ENCODE measurements at places on chromosomes 11 and 22. TPM values are rescaled to one million over a fixed set of nuclear protein-coding genes. Genes with fewer than 3 reads are reported as not detected.

GRCh38 chr11:66718320-66718971, 10.6 kb downstream of the SPTBN2 start:
- no peak for DNase-seq

DNA sequence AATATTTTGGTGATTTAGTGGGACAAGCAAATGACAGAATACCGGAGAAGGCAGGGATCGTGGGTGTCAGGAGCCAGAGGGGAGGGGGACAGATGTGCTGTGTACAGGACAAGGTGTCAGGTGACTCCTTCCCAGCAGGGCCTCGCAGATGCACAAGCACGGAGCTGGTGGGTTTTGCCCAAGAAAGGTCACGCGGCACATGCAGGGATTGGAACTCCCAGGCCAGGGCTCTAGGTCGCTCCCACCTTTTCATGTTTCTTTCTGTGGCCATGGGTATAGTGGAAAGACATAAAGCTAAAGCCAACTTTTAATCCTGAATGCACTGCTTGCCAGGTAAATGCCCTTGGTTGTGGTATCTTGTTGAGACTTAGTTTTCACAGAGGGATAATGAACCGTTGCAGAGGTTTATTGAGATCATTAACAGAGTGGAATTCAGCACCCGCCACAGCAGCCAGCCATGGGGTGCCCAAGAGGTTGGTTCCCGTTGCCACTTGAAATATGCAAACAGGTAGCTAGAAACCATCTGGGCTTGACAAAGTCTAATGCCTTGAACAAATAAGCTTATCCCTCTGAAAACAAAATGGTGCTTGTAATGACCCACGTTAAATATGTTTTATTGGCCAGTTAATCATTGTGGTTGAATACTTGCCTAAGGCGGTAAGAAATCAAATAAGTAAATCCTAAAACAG, 10.1 kb downstream of the C22orf23 start:
- DNase-seq, result no peak

GRCh38 chr11:43282607-43283440, 29.0 kb upstream of the API5 start:
- no peak for DNase-seq

GRCh38 chr11:26820739-26821138, 98.9 kb upstream of the SLC5A12 start:
- no peak for DNase-seq

GRCh38 chr11:21707116-21707739, 485.7 kb upstream of the ANO5 start:
- DNase-seq, result no peak

GRCh38 chr11:7143908-7144307, 55.1 kb downstream of the RBMXL2 start:
- DNase-seq, result no peak

- no peak for DNase-seq
Observed at GRCh38 chr11:112127056-112127455, 36.8 kb downstream of the IL18 start.

DNA sequence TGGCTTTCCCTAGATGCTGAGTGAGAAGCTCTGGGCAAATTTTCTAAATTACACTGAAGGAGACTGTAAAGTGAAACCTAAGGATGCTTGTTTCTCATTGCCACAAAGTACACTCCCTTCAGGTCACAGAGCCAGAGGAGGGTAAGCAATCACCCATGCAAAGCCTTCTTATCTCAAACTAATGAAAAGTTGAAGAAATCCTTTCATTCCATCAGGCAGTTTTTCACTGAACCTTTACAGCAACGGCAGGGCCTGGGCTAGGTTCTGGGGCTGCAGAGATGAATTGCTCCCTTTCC, 106.2 kb downstream of the RASSF10 start:
- DNase-seq, result no peak

DNA sequence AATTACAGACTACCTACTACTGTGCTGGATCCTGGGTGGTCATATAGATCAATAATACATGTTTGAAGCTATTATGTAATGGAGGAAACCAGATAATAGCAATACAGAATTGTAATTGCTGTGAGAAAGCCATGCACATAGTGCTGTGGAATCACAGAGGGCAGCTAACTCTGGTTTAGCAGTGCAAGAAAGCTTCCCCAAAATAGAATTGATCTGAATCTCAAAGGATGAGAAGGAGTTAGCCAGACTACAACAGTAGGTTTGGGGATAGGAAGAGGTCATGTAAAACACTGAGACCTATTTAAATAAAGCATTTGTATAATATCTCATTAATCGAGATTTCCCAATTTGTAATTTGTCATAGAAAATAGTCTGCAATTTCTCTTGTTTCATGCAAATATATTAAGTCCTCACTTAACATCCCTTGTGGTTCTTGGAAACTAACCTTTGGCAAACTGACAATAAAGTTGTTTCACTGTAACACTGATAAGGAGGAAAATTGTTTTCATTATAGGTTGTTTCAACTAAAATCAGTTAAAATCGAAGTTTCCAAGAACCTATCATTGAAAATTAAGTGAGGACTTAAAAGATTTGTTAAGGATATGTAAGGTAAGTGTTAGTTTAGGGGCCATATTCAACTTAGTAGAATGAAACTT, 7.6 kb downstream of the C11orf58 start:
- DNase-seq, result no peak

- DNase-seq, result no peak
Observed at GRCh38 chr11:40606800-40607199, 852.7 kb downstream of the LRRC4C start.

GRCh38 chr11:95827696-95828095, 37.4 kb downstream of the CEP57 start:
- DNase-seq, result no peak

DNA sequence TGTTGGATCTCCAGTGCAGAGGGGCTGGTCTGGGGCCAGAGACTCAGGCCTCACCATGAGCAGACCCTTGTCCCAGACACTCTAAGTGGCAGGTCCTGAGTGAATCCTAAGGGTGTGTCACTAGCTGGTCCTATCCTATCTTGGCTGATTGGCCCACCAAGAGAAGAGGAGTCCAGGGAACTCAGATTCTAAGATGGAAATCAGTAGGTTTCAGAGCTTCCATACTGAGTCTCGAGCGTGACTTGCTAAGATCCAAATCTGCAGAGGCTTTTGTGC, 10.9 kb downstream of the POU2AF1 start:
- no peak for DNase-seq

GRCh38 chr11:79922641-79923040, 481.8 kb upstream of the TENM4 start:
- DNase-seq, result no peak

DNA sequence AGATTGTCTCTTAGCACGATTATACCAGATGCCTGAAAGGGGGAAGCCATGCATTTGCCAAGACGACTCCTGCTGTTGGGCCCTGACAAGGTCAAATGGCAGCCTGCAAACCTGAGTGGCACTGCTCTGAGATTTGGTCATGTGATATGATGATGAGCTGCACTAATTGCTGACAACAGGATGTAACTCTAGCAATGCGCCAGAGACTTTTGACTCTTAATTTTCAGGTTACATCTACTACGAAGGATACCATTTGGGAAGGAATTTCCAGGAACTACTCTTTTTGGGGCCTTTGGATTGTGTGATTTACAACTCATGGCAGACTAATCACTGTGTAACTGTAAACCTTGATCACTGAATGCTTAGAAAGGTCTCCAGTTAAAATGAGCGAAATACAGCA, 13.1 kb downstream of the TREH start:
- no peak for DNase-seq

GRCh38 chr11:35348898-35349687, 70.3 kb downstream of the SLC1A2 start:
- no peak for DNase-seq

- DNase-seq, result no peak
Observed at GRCh38 chr11:118049771-118050170, 27.1 kb upstream of the TMPRSS4 start.

DNA sequence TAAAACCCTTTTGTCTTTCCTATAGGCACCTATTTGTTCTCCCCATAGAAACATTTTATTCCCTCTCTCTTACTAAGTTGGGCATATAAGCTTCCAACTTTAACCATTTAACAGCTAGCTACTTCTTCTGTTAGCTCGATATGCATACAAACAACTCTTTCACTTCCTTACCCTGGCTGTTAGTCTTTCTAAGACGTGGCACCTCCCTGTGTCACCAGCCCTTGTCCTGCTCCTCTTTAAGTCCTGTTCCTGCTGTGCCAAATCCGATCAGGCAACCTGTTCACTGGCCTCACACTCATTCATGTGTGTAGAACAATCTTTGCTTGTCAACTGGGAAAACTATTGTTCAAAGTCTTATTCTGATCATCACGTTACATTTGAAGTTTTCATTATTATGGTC, 1376.1 kb upstream of the TENM4 start:
- DNase-seq, result peak; percentile 20

DNA sequence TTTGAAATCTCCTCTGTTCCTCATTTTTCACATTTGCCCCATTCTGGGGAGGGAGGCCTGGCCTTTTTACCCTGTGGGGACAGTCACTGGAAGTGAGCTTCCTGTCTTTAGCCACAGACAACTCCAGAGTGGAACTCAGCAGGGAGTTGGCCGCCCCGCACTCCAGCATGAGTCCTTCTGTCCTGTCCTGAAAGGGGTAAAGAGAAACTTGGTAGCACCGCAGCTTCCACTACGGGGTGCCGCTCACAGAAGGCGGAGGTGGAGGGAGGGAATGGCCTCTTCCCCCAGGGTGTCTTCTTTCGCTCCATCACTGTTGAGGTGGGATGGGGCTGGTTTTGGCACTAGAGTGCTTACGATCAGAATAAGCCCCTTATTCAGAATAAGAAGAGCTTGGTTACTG, 132.2 kb downstream of the ST3GAL4 start:
- DNase-seq, result no peak

GRCh38 chr22:49446759-49447710, 380.6 kb downstream of the BRD1 start:
- DNase-seq, result no peak

GRCh38 chr11:74478877-74479731, 11.8 kb upstream of the KCNE3 start:
- DNase-seq, result no peak

- peak; percentile 42 for DNase-seq
Observed at GRCh38 chr22:46561435-46561905, 24.1 kb upstream of the CELSR1 start.

- DNase-seq, result no peak
Observed at GRCh38 chr11:69467646-69468045, 13.8 kb upstream of the LINC01488 start.

GRCh38 chr11:113514856-113515255, 39.7 kb upstream of the DRD2 start:
- no peak for DNase-seq

- DNase-seq, result no peak
Observed at GRCh38 chr11:12125609-12126149, 15.3 kb downstream of the MICAL2 start.

- DNase-seq, result no peak
Observed at GRCh38 chr22:37994049-37994448, 9.7 kb upstream of the SOX10 start.

TNNI2 gene
- polyA plus RNA-seq, result not detected

OR51S1 gene
- not detected for polyA plus RNA-seq

PARVA gene
- polyA plus RNA-seq, result not detected

UPK3A gene
- not detected for polyA plus RNA-seq

RAPSN gene
- polyA plus RNA-seq, result not detected

Measured in GM12878 (cell line).